RPMI7951 (cell line): ENCODE measurements at places on chromosomes 3 and 15. TPM values are rescaled to one million over a fixed set of nuclear protein-coding genes. Genes with fewer than 3 reads are reported as not detected.

- DNase-seq, result peak; percentile 58
Observed at GRCh38 chr15:43441316-43441715, 51.6 kb downstream of the TP53BP1 start.

DNA sequence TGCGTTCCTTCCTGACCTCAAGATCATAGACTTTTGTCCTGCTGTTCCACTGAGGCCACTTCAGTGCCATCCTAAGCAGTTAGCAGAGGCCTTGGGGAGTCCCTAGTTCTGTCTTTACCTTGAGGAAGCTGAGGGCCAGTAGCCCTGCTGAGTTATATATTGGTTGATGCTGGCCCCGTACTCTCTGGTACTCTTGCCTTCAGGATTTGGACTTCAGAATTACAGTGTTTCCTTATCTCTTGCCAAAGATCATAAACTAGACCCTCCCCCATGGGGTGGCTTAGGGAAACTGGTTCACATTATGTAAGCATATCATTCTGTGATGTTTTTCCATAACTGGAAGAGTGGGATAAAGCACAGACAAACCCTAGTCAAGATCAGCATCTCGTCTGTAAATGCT lies 33.2 kb downstream of the KBTBD12 start:
- no peak for DNase-seq

GRCh38 chr3:121330634-121331033 lies 215.2 kb downstream of the POLQ start:
- no peak for DNase-seq

DNA sequence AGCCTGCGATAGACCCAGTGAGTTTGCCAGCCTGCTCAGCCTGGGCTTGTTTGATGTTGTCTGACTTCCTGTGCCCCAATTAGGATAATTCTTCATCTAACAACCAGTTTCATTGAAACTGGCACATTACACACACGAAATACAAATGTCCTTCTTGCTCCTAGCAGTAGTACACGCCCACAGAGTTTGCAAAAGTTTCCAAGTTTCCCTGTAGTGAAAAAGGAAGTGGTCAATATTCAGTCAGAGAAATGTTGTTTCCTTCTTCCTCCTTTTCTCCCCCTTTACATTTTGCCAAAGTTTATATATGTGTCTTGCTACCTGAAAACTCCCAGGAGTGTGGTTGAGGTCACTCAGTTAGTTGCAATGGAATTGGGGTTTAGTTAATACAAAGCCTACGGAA lies 58.4 kb upstream of the LRTM1 start:
- no peak for DNase-seq

GRCh38 chr15:38631119-38632075 lies 66.8 kb upstream of the RASGRP1 start:
- DNase-seq, result no peak

- no peak for DNase-seq
Observed at GRCh38 chr3:83941990-83942745, 1016.6 kb upstream of the CADM2 start.

Gene GOLGA6D
- not detected in 2 replicates for total RNA-seq

- no peak for DNase-seq
Observed at GRCh38 chr15:33858836-33859235, 109.5 kb upstream of the CHRM5 start.

- DNase-seq, result no peak
Observed at GRCh38 chr3:181298421-181298820, 308.9 kb upstream of the DNAJC19 start.

Gene TRH
- not detected in 2 replicates for total RNA-seq

Gene CSPG5
- total RNA-seq, result 0.48 and 1.9 TPM in 2 replicates

- no peak for DNase-seq
Observed at GRCh38 chr3:55647063-55647462, 160.0 kb upstream of the WNT5A start.

- no peak for DNase-seq
Observed at GRCh38 chr15:99632521-99632920, 66.7 kb downstream of the MEF2A start.

DNA sequence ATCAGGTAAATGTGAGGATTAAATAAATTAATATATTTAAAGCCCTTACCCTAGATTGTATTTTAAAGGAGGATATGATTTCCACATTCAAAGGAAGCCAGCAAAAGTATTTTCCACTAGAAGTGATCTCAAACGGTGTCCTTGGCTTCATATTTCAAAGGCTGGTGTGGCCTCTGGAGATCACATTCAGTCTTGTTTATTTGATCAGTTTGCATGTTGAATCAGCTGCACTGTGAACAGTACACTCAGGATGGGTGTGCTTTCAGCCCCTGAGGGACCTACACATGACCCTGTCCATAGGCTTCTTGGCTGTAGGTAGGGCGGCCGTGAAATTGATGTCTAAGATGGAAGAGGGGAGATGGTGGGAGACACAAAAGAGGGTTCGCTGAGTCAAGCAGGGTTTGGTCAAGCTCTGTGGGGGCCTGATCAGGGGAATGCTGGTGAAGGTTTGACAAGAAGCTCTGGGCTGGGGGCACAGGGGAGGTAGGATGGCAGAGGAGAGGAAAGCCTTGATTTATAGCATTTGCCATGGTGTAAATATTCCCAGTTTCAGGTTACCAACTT lies 21.9 kb downstream of the CYP8B1 start:
- no peak for DNase-seq

- peak; percentile 85 for DNase-seq
Observed at GRCh38 chr15:33013827-33014445, 180.6 kb downstream of the FMN1 start.

DNA sequence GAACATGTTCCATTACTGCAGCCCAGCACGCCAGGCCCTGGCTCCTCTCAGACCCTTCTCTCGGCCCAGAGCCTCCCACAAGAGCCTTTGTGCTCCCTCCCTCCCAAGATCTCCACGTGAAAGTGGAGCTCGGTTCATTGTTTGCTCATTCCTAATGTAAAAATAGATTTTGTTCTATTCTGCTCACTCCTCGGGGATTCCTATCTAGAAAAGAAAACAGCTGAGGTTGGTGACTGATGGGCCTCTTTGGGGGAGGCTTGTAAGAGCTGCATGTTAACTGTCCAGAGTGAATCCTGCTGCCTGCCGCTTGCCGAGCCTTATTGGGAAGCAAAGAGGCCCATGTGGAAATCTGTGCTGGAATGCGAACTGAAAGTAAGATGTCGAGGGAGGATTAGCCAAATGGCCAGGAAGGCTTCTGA lies 267.1 kb downstream of the LRTM1 start:
- peak; percentile 21 for DNase-seq

GRCh38 chr15:65110676-65111292 lies 4.2 kb downstream of the UBAP1L start:
- peak; percentile 51 for DNase-seq

Gene MYZAP
- total RNA-seq, result 0.24 and 0.29 TPM in 2 replicates

Gene ECT2
- total RNA-seq, result 134 and 152 TPM in 2 replicates

Gene TXNRD3
- 6.0 and 7.8 TPM in 2 replicates for total RNA-seq

DNA sequence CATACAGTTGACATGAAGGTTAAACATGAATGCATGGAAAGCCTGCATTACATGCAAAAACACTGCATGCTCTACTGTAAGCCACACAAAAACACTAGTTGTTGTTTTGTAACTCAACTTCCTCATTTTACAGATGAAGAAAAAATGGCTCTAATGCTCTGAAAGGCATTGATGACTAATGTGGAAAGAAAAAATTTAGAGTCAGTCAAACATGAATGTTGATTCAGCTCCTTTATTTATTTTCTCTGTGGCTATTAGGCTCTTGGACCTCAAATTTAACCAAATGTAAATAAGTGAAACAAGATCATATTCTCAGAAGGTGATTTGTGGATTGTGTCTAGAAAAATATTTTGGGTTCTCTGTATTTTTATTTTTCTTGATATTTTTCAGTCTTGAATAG lies 336.7 kb upstream of the ZNF717 start:
- no peak for DNase-seq

DNA sequence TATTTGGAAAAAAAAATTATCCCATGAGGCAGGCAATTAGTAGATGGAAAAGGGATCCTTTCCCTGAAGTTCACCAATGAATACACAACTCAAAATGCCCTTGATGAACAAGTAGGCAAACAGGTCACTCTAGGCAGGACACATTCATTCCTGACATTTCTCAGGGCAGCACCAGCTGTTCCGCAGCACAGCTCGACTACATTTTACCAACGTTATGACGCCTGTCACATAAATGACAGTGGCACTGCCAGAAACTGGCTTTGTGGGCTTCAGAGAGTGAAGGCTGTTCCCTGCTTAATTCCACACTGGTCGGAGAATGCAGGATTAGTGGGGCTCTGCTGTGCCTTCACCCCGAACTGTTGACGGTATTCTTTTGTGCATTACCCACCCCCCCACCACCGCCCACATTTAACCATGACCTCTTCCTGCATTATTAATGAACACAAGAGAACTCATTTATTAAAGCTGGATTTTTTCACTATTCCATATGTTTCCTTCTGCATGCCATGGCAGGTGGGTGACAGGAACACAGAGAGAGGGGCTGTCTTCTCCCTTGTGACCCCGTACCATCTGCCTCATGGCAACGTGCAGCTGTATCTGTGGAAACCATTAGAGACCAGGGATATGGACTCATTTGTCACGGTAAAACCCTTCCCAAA lies 197.6 kb downstream of the PDZRN3 start:
- no peak for DNase-seq

Gene MCCC1
- total RNA-seq, result 19.4 and 23.9 TPM in 2 replicates

DNA sequence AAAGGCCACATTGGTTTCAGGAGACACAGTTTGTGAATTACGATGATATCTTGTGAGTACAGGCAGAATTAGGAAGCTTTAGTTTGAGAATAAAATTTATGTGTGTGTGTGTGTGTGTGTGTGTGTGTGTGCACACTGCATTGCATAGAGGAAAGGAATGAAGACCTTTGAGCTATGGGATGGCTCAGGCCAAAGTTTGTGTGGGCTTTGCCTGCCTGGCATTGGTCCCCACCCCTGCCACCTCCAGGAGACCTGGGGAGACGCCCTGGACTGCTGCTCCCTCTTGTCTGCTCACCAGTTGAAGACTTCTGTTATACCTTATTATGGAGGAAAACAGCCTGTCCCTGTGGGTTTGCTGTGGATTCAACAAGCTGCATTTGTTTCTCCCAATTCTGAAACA lies 37.2 kb downstream of the TIGIT start:
- DNase-seq, result no peak

Gene HYAL1
- 0.29 and 0.72 TPM in 2 replicates for total RNA-seq

Gene EPHA6
- total RNA-seq, result not detected in 2 replicates

DNA sequence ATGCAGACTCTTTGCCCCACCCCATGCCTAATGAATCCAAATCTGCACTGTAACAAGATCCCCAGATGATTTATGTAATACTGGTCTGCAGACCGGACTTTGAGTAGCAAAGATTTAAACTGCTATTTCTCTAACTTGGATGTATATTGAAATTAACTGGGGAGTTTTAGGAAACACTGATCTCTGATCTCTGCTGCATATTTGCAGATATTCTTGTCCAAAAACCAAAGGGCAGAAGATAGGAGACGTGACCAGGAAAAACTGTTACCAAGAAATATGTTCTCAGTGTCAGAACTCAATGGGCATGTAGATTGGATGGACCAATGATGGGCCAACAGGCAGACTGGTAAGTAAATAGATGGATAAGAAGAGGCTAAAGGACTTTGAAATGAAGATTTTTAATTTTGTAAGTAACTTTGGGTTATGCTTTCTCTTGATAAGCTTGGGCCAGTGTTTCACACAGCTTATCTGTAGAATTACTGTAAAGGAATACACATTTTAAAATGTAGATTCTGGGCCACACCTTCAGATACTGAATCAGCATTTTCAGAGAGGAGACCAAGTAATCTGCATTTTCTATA lies 64.5 kb upstream of the TP63 start:
- DNase-seq, result no peak

- DNase-seq, result no peak
Observed at GRCh38 chr3:189909573-189909972, 211.1 kb downstream of the P3H2 start.

- peak; percentile 100 for DNase-seq
Observed at GRCh38 chr3:42473083-42473932, 29.1 kb upstream of the VIPR1 start.

DNA sequence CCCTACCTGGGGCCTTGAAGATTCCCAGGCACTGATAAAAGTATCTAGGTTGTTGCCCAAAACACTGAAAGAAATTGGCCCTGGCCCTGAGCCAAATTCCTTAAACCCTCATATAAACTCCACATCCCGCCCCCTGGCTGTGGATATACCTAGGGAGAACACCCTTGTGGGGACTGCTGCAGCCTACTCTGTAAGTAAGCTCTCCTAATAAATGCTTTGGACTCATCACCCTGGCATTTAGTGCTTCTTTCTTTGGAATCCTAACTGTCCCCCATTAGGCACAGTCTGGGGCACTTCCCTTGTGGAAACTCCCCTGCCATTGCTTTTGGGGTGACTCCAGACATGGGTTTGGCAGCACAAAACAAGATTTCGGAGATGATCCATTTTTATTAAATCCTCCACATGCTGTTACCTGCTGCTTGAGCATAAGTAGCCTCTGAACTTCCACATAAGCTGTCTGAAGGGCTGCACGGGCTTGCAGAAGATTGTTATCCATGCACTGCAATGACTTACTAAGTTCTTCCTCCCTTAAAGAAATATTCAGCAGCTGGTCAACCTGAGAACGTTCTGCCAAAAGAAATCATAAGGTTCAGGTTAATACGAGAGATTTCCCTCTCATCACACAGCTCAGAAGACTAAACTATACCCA lies 46.4 kb downstream of the ZNF106 start:
- peak; percentile 24 for DNase-seq

- no peak for DNase-seq
Observed at GRCh38 chr3:157151151-157151550, 8.8 kb downstream of the CCNL1 start.

Gene NR1I2
- total RNA-seq, result 0.12 TPM in 1 of 2 replicates, not detected in the other

DNA sequence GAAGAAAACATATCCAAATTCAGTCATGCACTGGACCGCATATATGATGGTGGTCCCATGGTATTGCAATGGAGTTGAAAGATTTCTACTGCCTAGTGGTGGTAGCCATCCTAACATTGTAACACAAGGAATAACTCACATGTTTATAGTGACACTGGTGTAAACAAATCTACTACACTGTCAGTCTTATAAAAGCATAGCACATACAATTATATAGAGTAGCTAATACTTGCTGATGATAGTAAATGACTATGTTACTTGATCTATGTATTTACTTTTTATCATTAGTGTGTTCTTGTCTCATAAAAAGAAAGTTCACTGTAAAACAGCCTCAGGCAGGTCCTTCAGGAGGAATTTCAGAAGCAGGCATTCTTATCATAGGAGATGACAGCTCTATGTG lies 96.0 kb upstream of the CDIN1 start:
- DNase-seq, result no peak
